ENCODE measurements at places on chromosomes 6 and 20.

DNA sequence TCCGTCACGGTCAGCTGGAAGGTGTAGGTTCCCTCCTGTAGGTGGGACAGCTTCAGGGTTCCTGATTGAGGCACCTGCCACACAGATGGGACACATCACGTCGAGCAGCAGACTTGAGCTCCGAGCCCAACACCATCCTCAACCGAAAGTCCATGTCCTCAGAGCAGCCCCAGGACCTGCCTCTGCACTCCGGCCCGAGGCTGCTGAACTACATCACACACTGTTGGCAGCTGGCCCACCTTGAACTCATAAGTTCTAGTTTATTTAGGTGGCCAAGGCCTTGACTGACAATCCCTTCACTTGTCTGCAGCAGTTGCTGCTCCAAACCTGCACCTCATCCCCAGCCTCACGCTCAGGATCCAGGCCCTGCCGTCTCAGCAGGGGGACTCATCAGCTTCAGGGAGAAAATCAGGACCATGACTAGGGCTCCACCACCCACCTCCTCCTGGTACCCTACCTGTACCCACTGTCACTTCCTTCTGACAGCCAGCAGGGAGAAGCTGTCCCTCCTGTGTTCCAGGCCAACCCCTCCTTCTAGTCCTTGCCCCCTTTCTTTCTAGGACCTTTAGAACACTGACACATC is 21.0 kb downstream of the LRP11 start:
- DNase-seq = no peak

GRCh38 chr20:63704749-63705117 is 3.0 kb downstream of the ARFRP1 start:
- no peak for DNase-seq

- no peak for DNase-seq
Observed at GRCh38 chr6:129507846-129508245, 202.1 kb downstream of the ARHGAP18 start.

GRCh38 chr20:46159101-46159897 is 41.2 kb downstream of the CD40 start:
- no peak for DNase-seq

- no peak for DNase-seq
Observed at GRCh38 chr6:13813026-13813425, 1.3 kb downstream of the MCUR1 start.

DNA sequence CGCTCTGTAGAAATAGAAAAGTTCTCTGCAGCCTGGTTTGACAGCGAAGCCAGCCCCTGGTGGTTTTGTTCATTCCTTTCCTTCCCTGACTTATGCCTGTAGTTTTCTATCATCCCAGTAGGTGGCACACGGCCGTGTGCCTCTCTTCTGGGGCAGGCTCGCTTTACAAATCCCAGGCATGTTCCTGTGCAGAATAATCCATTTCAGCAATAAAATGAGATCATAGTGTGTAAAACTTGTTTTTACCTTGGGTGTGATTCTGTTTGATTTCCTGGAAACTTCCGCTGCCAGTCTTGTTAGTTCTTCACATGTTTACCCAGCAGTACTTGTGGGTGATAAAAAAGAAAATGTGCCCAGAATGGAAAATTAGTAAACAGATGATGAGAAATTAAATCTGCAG is 7.4 kb upstream of the INSM1 start:
- DNase-seq = no peak

DNA sequence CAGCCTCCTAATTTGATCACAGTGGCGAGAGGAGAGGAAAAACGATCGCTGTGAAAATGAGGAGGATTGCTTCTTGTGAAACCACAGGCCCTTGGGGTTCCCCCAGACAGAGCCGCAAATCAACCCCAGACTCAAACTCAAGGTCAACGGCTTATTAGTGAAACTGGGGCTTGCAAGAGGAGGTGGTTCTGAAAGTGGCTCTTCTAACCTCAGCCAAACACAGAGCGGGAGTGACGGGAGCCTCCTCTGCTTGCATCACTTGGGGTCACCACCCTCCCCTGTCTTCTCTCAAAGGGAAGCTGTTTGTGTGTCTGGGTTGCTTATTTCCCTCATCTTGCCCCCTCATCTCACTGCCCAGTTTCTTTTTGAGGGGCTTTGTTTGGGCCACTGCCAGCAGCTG is 28.7 kb downstream of the SAYSD1 start:
- DNase-seq = no peak

DNA sequence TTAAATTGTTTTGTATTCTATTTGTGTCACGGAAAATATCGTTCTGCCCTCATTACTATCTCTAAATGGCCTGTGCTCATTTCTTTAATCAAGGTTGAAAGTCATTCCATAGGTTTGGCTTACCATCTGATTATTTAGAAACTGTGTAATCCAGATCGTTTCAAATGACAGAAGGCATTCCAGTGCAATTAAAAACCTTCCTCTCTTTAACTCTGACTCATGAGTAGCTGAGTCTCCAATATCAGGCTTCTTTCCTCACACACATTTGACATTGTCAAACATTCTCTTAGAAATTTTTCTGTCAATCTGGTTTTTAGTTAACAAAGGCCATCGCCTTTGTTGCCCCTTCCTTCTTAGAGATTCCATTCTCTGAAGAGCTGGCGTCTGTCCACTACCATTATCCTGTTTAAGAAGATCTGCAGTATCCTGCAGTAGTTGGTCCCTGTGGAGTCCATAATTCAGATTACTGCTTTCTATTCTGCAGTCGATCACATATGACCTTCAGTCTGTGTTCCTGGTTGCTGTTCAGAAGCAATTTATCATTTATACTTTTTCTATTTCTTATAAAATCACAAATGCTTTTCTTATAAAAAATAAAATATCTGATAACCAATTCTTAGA is 3.9 kb upstream of the TRDN start:
- no peak for DNase-seq

GRCh38 chr20:1718604-1719384 is 61.2 kb upstream of the SIRPG start:
- no peak for DNase-seq

Data from cortex of kidney (tissue), 1 donor.